ENCODE measurements at places on chromosomes 2 and 18.

DNA sequence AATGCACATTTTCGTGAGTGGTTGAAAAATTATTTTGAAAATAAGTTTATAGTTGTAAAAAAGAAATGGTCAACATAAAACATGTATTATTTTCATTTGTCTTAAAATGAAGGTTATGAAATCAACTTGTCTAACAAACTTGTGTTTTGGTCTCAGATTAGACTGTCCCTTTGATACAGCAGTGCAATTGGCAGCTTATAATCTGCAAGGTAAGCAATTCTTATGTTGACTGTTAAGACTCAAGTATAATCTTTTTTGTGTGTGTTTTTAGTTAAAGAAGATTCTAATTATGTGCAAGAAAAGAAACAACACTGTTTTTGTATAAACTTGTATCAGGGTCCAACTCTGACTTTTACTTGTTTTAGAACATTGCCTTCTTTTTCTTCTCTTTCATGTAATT, 62.7 kb downstream of the EPB41L5 start:
- no peak overlapping the region for H3K4me3 ChIP-seq
- H3K4me1 ChIP-seq, result no peaks in the 10 kb centered on the region
- H3K36me3 ChIP-seq, result no peaks in the 10 kb centered on the region
- H3K27me3 ChIP-seq, result no peaks in the 10 kb centered on the region

DNA sequence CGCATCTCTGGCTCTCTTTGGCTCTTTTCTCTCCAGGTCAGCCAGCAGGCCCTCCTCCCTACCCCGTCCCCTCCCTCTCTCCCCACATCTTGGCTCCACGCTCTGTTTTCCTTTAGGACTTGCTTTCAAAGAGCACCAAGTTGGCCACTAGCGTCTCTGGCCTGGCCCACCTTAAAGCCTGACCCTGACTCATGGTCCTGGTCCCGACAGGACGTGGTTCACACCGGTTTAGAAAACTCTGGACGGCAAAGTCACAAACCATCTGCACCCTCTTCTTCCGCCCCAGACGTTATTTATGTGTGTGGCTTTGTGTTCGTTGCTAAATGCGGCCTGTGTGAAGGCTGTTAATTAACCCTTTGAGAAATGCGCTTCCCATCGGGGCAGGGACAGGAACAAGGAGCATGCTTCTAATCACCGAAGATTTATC, 169.0 kb upstream of the HAAO start:
- no peak overlapping the region for H3K4me3 ChIP-seq
- no peak overlapping the region for H3K27ac ChIP-seq
- H3K36me3 ChIP-seq, result no peaks in the 10 kb centered on the region
- no peak for DNase-seq
- peaks cover 22% of the 10 kb centered on the region for H3K4me1 ChIP-seq

DNA sequence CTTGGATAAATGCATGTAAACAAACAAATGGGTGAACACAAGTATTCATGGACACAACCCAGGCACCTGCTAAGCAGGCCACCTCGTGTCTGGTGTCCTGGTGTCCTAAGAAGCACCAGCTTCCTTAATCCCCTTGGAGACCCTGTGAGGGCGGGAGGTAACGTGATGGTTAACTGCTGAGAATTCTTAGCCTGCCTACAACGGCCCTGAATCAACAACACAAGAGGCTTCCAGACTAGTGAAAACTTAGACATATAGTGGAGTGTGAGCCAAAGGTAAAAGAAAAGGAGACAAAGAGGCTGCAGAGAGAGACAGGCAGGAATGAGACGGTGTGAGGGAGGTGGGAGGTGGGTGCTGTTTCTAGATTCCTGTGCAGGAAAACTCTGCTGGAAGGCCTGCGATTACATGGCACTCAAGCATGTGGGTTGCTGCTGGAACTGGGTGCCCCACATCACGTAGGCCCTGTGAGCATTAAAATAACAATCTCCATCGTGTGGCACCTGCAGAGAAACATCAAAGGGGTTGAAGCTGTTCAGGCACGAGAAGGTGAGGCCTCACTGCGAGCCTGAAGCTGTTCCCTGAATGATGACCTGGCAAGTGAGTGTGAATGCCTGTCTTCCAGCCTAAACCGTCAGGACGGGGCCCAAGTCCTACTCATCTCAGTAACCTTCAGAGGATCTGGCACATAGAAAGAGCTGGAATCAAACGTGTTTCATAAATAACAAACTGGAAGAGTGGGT, 64.2 kb downstream of the RPL37A start:
- no peaks in the 10 kb centered on the region for H3K27me3 ChIP-seq
- no peaks in the 10 kb centered on the region for H3K4me1 ChIP-seq
- H3K36me3 ChIP-seq, result no peaks in the 10 kb centered on the region
- no peak overlapping the region for H3K4me3 ChIP-seq

DNA sequence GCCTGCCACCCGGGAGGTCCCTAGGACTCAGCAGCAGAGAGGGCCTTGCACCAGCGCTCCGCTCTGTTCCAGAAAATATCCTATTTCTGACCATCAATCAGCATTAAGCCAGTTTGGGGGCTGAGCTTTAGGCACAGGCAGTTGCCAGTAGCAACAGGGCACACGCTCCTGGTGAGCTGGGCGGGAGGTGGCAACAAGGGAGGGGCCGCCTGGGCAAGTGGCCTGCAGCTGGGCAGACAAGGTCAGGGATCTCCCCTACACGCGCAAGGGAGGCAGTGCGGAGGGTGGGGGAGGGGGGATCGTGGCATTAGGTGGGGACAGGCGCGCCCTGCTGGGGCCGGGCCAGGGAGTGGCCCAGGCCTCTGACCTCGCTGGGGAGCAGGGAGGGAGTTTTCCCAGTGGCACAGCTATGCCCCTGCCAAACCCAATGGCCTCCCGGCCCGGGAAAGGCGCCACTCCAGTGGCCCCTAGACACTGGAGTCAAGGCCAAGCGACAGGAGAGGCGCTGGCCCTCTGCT, 302.8 kb downstream of the NCKAP5 start:
- DNase-seq, result no peak
- no peak overlapping the region for H3K4me3 ChIP-seq
- no peak overlapping the region for H3K27ac ChIP-seq
- H3K27me3 ChIP-seq, result peaks cover 13% of the 10 kb centered on the region
- no peaks in the 10 kb centered on the region for H3K36me3 ChIP-seq

DNA sequence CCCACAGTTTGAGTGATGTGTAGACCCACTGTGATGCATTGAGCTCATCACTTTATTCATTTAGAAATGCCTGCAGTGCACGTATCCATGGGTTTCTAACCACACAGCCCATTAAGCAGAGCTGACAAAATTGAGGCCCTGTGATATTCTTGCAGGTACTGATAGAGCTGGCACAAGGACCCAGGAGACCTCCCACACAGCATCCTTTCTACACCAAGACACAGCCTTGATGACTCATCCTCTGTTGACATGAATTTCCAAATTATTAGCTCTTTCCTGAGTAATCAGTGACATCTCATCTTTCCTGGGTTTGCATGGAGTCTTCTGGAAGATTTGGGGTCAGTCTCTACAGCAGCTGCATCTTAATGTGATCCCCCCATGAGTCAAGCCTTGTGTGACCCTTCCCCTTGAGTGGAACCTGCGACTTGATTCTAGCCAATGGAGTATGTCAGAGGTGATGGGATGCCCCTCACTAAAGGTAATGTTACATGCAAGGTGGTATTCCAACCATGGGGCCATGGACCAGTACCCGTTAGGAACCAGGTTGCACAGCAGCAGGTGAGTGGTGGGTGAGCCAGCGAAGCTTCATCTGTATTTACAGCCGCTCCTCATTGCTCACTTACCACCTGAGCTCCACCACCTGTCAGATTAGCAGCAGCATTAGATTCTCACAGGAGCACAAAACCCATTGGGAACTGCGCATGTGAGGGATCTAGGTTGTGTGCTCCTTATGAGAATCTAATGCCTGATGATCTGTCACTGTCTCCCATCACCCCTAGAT, 181.1 kb upstream of the ARL4C start:
- DNase-seq, result no peak
- H3K36me3 ChIP-seq, result no peaks in the 10 kb centered on the region
- peaks cover 8% of the 10 kb centered on the region for H3K27me3 ChIP-seq
- no peak overlapping the region for H3K27ac ChIP-seq
- no peak overlapping the region for H3K4me3 ChIP-seq

DNA sequence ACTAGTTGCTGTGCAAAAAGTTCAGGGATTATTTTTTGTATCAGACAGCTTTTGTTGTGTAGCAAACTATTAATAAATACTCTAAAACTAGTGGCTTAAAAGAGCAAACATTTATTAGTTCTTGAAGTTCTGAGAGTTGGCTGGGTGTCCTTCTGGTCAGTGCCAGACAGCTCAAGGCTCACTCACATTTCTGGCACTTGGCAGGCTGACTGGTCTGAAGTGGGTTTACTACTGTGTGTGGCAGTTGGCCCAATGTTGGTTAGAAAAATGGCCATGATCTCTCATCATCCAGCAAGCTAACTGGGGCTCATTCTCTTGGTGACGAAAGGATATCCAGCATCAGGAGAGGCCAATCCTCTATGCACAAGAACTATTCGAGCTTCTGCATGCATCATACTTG, 71.4 kb upstream of the ZNF385B start:
- H3K36me3 ChIP-seq, result peaks cover 4% of the 10 kb centered on the region
- H3K27me3 ChIP-seq, result no peaks in the 10 kb centered on the region
- H3K4me3 ChIP-seq, result no peak overlapping the region
- DNase-seq, result no peak

DNA sequence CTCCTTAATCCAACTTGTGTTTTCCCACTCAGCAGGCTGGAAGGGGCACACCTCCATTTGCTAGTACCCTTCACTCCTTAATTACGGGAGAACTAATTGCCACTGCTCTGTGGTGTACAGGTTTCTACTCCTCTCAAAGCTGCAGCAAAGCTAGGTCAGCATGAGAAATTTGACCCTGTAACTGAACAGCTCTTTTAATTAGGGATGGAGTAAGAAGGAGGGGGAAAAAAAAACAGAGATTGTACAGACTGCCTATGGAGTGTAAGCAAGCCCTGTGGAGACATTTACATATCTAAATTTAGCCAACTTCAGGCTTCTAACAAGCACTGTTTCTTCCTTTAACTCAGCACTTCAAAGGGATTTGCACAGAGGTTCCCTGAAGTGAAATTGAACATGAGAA, 629.7 kb upstream of the SETBP1 start:
- DNase-seq, result no peak
- H3K36me3 ChIP-seq, result no peaks in the 10 kb centered on the region
- no peaks in the 10 kb centered on the region for H3K27me3 ChIP-seq
- no peak overlapping the region for H3K4me3 ChIP-seq
- no peak overlapping the region for H3K27ac ChIP-seq

DNA sequence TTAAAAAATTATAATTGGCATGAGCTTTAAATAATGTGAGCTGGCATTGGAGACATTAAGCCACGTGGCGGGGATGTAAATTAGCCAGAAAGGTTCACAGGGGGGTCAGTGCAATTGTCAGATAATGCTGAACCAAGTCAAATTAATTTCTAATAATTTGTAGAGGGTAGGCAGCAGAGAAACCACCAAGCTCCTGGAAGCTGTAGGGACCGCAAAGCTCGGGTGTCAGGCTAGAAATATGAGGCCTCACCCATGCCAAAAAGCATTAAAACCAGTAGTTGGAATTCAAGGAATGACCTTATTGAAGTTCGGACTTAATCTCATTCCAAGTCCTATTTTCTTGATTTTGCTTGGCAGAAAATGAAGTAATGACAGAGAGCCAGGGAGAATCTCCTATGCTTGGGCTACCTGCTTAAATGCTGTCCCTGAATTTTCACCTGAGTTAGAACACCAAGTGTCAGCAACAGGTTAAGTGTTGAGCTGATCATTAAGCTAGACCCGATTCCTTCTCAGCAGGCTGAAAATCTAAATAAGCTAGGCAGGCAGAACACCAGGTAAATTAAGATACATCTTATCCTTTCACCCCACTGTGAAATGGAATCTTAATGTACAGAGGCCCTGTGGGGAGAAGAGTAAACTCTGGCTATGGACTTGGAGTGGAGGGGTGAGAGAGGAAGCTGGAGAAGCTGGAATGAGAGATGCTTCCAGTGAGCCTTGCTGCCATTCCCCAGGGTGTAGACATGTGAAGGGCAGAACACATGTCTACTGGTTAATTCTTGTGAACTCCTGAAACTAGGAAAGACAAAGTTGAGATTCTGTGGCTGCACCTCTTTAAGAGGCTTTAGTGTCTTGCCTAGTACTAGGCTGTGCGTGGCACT, 520.0 kb downstream of the SLC4A3 start:
- no peak overlapping the region for H3K27ac ChIP-seq
- DNase-seq, result no peak
- H3K27me3 ChIP-seq, result no peaks in the 10 kb centered on the region
- no peaks in the 10 kb centered on the region for H3K36me3 ChIP-seq
- no peaks in the 10 kb centered on the region for H3K4me1 ChIP-seq

DNA sequence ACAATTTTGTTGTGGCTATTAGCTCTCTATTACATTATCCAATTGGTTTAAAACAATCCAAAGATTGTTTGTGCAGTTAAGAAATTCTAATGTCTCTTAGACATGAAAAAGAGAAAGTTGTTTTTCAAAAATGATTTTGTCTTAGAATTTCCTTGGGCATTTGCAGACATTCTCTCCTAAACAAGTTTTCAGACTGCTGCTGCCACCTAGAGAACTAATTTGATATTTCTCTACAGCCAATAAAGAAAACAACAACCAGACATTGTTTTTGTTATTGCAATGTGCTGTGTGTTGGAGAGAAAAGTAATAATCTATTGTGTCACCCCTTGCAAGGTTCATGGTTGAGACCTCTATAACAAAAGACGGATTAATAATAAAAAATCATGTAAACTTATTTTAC, 119.0 kb upstream of the SYT4 start:
- no peaks in the 10 kb centered on the region for H3K27me3 ChIP-seq
- no peaks in the 10 kb centered on the region for H3K36me3 ChIP-seq
- no peak for DNase-seq
- H3K4me3 ChIP-seq, result no peak overlapping the region
- H3K27ac ChIP-seq, result no peak overlapping the region
- no peaks in the 10 kb centered on the region for H3K4me1 ChIP-seq

DNA sequence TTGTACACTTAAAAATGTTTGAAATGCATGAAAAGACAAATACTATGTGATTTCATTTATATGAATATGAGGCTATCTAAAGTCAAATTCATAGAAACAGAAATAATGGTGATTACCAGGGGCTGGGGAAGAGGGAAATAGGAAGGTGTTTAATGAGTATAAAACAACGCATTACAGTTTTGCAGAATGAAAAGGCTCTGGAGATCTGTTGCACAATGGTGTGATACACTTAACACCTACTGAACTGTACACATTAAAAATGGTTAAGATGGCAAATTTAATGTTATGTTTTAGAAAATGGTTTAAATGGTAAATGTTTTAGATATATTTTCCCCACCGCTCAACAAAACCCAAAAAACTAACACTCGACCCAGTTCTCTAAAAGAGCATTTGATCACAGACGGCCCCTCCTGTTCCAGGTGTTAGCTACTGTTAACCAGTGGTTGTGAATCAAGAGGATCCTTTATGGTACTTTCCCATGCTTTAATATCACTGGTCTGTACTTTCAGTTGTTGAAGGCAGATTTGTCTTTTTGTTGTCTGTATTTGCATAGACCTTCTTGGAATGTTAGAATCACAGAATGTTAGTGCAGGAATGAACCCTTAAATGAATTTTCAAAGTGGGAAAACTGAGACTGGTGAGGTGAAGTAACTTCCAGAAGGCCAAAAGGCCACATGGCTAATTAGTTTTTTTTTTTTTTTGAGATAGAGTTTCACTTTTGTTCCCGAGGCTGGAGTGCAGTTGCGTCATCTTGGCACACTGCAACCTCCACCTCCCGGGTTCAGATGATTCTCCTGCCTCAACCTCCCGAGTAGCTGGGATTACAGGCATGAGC, 10.2 kb downstream of the RAB10 start:
- no peak for DNase-seq
- H3K36me3 ChIP-seq, result no peaks in the 10 kb centered on the region
- H3K27me3 ChIP-seq, result no peaks in the 10 kb centered on the region
- peak overlapping the region; percentile 1 for H3K4me3 ChIP-seq
- peaks cover 33% of the 10 kb centered on the region for H3K4me1 ChIP-seq

GRCh38 chr2:140865837-140866236, 1265.0 kb downstream of the LRP1B start:
- no peak for DNase-seq
- H3K36me3 ChIP-seq, result no peaks in the 10 kb centered on the region
- no peaks in the 10 kb centered on the region for H3K27me3 ChIP-seq

Measured in T-cell (primary cell).